ENCODE measurements at places on chromosomes 16 and 17.

- DNase-seq = no peak
Observed at GRCh38 chr16:81738783-81739496, 40.2 kb upstream of the PLCG2 start.

DNA sequence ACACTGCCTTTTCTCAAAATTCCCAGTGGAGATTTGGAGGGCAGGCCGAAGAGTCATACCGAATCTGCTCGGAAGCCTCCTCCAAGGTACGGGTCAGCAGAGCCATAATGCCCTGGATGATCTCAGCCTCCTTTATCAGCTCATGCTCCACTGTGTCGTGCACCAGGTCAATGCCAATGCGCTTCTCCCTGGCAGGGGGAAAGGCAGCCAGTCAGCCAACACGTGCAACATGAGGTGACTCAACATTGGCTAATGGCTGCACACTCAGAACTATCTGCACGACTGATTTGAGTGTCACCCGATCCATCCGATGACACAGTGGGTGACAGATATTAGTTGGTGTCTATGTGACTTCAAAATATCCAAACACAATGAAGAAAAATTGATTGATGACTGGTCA lies 15.8 kb downstream of the TEKT1 start:
- no peak for DNase-seq

DNA sequence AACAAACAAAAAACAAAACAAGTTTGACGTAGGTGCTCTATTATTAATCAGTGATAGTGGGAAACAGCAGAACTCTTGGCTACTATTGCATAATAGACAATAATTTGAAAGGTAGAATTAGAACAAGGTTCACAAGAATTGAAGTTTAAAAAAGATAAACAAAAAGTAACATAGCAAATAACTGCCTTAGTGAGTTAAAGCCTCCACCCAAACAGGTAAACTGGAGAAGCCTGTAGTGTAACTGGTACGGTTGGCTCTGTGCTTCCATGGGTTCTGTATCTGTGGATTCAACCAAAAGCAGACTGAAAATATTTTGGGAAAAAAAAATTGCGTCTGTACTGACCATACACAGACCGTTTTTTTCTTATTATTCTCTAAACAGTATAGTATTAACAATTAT lies 38.5 kb downstream of the MBTD1 start:
- DNase-seq = no peak

GRCh38 chr16:52707676-52708337 lies 160.9 kb upstream of the TOX3 start:
- no peak for DNase-seq

- DNase-seq = no peak
Observed at GRCh38 chr17:50022463-50023130, 27.6 kb upstream of the DLX3 start.

GRCh38 chr16:85181739-85182129 lies 69.5 kb upstream of the CIBAR2 start:
- DNase-seq = no peak

- no peak for DNase-seq
Observed at GRCh38 chr17:10772425-10773380, 31.2 kb downstream of the TMEM238L start.

DNA sequence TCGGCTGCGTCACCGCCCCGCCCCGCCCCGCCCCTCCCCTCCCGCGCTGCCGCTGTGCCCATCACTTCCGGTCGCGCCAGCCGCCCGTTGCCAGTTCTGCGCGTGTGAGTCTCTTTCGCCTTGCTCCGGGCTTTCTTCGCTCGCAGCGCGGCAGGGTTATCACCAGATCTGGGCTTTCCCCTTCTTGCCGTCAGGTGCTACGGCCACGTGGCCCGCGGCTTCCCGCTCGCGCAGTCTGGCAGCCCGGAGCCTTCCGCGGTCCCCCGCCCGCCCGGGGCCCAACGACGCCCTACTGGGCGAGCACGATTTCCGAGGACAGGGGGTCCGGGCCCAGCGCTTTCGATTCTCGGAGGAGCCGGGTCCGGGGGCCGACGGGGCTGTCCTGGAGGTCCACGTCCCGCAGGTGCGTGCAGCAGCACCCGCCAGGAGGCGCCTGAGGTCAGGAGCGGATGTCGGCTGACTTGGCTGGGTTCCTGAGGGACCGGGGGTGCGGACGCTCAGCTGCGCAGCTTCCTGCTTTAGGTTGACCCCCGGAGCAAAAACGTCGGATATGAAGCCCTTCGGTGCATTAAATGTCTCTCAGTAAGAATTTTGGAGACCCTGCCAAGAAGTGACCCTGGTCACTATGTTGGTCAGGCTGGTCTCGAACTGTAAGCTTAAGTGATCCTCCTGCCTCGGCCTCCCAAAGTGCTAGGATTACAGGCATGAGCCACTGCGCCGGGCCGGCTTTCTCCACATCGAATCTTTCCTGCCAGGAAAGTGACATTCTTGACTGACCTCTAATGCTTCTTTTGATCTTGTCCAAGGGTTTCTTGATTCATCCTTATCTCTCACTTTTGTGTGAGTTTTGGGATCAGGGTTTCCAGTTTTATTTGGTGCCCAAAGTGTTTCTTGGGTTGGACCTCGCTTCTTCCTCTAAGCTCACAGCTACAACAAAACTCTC lies at the start of gene METTL23:
TSS of gene METTL23 (plus strand) at position 64 of the 943 bp plus-strand sequence. CDS start 2,872 bp downstream, outside the sequence.
- DNase-seq = peak; percentile 71

GRCh38 chr16:78852081-78852635 lies 748.4 kb downstream of the MAF start:
- DNase-seq = no peak

DNA sequence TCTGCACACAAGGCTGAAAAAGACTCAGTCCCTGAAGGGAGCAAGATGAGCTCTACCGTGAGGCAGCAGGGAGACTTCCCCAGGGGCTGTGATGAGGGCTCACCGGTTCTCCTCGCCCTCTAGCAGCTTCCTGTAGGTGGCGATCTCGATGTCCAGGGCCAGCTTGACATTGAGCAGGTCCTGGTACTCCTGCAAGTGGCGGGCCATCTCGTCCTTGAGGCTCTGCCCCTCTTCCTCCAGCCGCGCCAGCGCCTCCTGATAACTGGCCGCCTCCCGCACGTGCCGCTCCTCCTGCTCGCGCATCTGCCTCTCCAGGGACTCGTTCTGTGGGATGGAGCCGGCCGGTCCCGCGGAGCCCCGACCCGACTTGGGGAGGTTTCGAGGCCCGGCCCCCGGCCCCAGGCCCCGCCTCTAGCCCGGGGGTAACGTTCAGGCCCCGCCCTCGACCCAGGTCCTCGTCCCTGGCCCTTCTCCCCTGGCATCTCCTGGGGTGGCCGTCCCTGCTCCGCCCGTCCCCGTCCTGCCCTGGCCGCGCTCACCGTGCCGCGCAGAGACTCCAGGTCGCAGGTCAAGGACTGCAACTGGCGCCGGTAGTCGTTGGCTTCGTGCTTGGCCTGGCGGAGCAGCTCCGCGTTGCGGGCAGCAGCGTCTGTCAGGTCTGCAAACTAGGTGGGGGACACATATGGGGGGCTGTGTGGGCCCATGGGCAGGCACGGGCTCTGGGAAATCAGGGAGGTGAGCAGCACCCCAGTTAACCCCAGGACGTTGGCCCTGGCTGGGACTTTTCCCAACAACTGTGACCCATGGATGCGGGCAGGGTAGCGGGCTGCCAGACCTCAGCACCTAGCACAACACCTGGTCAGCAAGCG lies 3.9 kb downstream of the GFAP start:
- DNase-seq = no peak

DNA sequence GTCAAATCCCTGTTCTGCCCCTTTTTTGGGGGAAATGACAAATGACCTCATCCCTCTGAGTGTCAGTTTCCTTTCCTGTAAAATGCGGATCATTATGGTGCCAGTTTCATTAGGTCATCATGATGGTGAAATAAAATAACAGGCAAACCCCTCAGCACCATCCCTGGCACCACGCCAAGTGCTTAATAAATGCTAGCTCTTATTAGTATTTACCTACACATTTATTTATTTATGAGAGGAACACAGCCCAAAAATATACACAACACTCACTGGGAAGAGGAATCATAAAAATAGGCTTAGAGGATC lies 28.6 kb upstream of the GPRC5B start:
- no peak for DNase-seq

DNA sequence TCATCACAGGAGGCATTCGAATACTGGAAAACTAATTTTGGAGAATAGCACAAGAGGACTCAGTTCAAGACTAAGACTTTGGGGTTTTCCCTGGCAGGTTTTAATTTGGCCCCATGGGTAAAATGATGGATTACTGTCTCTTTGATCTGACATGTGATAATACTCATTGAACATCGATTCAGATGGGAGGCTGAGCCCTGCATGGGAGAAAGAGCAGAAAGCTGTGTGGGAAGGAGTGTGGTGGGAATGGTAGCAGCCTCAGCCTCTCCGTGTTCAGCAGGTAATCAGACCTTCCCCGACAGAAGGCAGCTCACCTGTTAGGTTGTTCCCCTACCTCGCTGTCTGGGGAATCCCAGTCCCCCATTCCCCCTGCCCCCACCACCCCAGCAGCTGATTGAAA lies 124.7 kb upstream of the TNRC6C start:
- DNase-seq = no peak

DNA sequence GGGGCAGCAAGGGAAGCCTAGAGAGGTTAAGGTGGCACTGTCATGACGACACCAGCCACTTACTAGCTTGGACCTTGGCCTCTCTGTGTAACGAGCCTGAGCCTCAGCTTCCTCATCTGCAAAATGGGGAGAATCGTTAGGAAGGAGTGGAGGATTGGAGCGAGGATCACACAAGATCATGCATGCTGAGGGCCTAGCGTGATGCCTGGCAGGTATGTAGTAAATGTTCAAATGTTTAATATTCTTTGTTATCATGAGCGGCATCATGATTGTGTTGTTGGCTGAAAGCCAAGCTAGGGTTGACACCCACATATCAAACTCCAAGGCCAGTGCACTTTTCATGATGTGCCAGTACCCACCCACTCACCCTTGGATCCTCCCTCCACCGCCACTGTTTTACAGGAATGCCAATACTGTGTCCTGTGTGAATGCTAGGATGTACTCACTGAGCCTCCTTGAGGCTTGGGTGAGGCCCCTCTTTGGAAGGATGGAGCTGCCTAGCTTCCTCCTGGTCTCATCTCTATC lies 192.5 kb downstream of the MSI2 start:
- DNase-seq = no peak

- DNase-seq = no peak
Observed at GRCh38 chr16:19307587-19308241, 22.2 kb downstream of the CLEC19A start.

DNA sequence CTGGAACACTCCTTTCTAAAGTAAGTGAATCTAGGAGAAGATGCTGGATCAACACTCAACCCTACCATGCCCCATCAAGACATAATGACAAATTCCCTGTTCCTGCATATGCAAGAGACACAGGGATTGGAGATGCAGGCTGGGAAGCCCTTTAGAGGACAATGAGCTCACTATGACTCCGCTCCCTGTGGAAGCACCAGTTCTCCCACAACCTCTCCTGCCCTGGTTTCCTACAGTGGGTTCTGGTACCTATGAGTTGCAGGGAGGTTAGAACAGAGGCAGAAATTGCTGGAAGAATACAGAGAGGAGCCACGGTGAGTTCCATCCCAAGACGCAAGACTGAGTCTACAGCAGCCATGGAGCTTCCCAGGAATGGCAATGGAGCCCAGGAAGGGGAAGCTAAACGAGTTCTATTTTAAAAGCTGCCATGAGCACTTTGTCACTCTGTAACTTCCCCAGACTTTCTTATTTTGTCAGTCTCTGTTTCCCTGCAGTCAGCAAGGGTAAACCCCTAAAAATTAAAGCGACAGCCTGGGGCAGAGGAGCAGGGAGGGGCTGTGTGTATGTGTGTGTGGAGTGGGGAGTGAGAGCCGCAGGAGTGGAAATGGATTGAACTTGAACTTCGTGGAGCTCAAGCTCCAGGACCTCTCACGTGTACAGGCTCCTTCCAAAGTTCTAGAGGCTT lies 42.3 kb upstream of the PIK3R6 start:
- DNase-seq = no peak

DNA sequence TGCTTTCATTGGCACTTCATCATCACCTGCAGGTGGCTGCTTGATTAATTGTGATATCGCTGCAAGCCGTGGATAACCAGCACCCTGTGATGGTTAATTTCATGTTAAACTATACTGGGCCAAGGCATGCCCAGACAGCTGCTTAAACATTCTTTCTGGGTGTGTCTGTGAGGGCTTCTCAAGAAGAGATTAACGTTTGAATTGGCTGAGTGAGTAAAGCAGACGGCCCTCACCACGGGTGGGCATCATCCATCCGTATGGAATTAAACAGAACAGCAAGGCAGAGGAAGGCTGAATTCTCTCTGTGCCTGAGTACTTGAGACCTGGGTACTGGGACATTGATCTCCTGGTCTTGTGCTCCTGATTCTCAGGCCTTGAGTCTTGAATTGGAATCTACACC lies 7.1 kb upstream of the ZNF213 start:
- no peak for DNase-seq

GRCh38 chr17:7831233-7831632 lies 2.8 kb upstream of the KDM6B start:
- DNase-seq = no peak

DNA sequence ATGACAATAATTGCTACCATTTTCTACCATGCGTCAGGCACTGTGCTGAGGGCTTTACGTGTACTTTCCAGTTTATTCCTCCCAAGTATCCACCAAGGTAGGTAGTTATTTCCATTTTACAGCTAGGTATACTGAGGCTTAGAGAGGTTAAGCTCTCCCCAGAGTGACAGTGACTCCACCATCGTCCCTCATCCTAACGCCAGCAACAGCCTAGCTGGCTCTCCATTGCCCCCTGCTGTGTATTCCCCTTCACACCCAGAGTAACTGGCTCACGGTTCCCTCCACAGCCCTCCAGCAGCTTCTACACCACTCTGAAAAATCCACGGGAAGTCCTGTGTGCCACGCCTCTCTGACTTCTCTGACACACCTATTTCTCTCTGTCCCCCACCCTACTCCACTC lies 7.1 kb upstream of the ASGR1 start:
- DNase-seq = no peak

DNA sequence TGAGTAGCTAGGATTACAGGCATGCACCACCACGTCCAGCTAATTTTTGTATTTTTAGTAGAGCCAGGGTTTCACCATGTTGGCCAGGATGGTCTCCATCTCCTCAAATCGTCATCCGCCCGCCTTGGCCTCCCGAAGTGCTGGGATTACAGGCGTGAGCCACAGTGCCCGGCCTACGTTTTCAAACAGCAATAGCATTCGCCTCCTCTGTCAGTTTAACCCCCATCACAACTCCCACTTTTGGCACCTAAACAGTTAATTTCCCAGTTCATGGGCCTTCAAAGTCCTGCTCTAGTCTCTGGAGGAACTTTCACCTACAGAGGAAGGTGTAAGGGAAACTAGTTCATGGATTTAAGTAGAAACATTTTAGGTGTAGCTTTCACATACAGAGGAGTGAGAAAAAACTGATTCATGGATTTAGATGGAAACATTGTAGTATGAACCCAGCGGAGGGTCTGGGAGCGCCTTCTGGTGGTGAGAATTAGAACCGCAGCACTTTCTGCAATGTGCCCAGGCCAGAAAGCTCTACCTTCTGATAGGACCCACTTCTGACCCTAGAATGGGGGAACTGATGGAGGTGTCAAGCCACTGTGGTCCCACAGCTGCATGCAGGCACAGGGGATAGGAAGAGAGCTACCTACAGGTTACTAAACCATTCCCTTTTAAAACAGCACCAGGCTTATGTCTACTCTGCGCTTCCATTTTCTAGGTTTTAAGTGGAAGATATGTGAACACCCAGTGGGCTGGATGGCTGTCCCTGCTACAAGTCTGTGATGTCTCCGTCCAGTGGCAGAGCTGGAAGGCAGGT lies 12.0 kb upstream of the MEOX1 start:
- DNase-seq = peak; percentile 56
